ENCODE measurements at places on chromosomes 1 and 21.

- no peak for DNase-seq
Observed at GRCh38 chr1:100942304-100943046, 46.6 kb downstream of the SLC30A7 start.

- no peak for DNase-seq
Observed at GRCh38 chr1:84122780-84123382, 21.2 kb upstream of the PRKACB start.

- DNase-seq = no peak
Observed at GRCh38 chr1:156213644-156213966, 798 bp downstream of the PMF1 start.

GRCh38 chr1:47854552-47855144, 142.5 kb downstream of the TRABD2B start:
- DNase-seq = no peak

Data from renal cortex interstitium (tissue), 15 donors.